Activated naive CD4-positive, alpha-beta T cell treated with anti-CD3 and anti-CD28 coated beads for 36 hours (primary cell): ENCODE measurements at places on chromosomes 11 and 22. TPM values are rescaled to one million over a fixed set of nuclear protein-coding genes. Genes with fewer than 3 reads are reported as not detected.

DNA sequence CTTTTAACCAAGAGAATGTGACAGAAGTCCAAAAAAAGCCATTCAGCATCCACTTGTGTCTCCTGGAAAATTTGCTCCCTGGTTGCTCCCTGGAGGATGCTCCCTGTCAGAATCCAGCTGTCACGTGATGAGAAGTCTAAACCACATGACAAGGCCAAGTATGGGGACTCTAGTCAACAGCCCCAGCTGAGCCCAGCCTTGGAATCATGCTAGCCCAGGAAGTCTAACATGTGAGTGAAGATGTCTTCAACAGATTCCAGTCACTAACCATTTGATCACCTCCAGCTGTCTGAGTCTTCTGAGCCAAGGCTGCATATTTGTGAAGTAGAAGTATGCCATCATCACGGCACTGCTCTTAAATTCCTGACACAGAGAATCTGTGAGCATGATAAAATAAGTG lies 4.2 kb downstream of the OR56B4 start:
- DNase-seq, result no peak

DNA sequence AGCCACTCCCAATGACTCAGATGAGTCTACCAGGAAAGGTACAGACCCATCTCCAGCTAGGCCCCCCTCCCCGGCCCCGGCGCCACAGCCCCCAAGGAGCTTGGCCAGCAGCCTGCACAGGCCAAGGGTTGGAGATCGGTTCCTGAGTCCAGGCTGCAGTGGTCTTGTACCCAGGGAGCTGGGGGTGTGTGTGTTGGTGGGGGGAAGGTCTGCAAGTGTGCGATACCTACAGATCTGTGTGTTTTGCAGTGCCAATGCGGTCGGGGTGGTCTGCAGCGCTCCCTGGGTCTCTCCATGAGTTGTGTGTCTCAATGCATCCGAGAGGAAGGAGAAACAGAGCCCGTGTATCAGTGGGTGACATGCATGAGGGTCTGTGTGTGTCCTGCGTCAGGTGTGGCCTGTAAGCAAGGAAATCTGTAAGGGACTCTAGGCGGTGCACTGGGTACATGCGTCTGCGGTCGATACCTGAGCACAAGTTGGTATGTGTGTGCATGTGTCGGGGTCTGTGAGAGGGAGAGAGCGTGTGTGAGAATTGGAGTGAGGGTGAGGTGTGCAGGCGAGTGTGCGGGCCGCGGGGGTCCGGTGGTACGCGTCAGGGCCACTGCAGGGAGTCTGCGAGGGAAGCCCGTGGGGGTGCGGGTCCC lies 645 bp downstream of the CDC42BPG start:
- no peak for DNase-seq

DNA sequence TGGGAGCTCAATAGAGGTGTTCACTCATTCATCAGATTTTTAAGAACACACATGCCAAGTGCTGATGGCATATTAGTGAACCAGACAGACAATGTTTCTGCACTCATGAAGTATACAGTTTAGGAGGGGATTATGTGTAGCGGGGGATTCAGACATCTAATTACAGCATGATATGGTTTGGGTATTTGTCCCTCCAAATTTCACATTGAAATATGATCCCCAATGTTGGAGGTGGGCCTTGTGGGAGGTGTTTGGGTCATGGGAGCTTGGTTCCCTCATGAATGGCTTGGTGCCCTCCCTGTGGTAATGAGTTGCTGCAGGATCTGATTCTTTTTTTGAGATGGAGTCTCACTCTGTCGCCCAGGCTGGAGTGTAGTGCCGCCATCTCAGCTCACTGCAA lies 8.9 kb upstream of the RAB3IL1 start:
- no peak for DNase-seq

GRCh38 chr11:89660234-89660633 lies 49.9 kb upstream of the TRIM77 start:
- no peak for DNase-seq

DNA sequence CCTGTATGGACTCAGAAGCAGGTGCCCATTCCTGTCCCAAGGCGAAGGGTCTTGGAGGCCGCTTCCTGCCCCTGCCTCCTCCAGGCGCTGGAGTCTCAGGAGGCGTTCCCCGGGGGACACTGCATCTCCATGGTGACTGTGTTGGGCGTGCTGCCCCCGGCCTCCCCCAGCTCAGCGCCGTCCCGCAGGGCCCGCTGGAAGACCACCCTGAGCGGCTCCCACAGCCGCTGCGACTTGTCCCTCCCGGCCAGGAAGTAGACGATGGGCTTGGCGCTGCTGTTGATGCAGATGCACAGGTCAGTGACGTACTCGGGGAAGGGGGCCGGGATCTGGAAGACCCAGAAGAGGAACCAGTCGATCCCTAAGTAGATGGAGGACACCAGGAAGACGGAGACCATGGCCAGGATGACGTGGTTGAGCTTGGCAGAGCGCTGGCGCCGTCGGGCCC lies 7.8 kb downstream of the MRGPRF start:
- DNase-seq, result no peak

GRCh38 chr22:41876275-41876674 lies 38.6 kb downstream of the SHISA8 start:
- DNase-seq, result no peak

The SHANK2 gene
- not detected for total RNA-seq
